T-cell (primary cell): ENCODE measurements at places on chromosomes 7 and 10.

DNA sequence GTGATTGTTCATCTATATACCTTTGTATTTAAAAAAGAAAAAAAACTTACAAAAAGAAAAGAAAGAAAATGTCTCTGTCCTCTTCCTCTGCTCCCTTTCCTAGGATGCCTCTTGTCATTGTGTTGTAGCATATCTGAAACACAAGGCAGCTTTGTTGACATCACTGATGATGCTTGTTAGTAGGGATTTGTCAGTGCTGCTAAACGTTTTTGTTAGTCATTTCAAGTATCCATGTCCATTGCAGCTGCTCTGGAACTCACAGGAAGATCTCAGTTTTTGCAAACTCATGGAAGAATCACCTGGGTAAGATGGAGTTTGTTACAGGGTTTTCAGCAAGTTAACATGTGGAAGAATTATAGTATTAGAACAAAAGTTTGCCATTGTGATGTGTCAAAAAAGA is 123.6 kb downstream of the CCSER2 start:
- no peak for DNase-seq

DNA sequence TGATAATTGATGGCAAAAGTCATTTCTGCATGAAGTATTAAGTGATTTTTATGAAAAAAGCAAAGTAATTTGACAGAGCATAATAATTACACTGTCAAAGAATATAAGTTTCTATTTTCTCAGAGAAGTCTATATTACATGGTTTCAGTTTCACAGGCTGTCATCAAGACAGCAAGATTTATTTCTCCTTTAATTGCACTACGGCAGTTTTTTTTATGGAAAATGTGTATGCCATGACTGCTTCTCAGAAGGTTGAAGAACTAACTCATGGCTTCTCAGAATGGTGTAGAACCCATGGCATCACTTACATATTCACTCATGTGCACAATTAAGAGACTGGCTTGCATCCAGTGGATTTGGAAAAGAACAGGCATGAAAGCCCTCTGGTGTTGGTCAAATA is 870.3 kb upstream of the SORCS1 start:
- DNase-seq = no peak

GRCh38 chr10:89679986-89680385 is 21.4 kb upstream of the KIF20B start:
- no peak for DNase-seq

DNA sequence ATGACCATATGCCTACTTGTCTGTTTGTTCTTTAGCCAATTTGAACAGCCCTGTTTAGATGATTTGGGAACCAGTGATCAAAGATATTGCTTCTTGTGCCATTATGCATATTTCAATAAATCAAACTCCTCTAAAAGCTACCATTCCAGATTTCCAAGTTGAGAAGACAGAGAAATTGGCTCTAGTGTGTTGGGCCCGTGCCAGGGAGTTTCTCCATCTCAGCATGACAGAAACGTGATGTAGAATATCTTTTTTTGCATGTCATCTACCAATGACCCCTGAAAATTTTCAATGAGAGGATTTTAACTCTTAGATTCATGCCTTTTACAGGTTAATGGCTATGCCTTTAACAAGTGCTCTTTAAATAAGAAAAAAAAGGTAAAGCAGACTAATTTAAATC is 50.7 kb upstream of the CABCOCO1 start:
- no peak for DNase-seq

DNA sequence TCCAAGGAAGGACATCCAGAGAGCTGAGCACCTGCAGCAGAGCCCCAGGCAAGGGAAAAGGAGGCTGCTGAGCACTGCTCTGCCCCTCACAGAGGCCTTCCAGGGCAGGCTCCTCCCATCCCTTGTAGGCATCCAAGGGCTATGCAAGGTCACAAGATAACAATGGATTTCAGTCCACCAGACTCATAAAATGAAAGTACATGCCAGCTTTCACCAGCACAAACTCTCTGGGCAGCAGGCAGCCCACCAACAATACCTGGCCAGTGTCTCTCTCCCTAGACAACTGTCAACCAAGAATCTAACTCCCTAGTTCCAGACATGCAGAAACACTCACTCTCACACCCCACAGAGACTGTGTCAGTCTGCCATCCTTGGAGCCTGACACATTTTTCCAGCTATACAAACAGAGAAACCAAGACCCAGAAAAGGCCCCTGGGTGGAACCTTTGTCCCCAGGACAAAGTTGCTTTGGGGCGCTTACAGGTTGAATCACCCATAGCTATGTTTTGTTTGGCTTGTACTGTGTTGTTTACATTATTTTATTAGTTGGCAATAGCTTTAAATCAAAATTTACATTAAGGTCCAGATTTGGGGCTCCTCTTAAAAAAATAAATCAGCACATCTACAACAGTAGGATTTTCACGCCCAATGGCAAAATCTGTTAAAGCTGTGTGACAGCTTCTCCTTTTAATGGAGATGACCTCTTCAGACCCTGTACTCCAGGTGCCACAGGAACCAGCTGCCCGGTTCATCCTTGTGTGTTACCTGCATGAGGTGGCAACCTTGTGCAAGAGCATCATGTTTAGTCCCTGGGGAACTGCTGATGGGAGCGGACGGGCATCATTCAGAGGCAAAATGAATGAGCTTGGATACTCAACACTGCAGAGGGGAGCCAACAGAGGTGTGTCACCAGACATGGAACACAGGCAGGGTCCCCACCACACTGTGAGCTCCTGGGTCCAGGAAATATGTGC is 5.2 kb downstream of the GRID1 start:
- no peak for DNase-seq

DNA sequence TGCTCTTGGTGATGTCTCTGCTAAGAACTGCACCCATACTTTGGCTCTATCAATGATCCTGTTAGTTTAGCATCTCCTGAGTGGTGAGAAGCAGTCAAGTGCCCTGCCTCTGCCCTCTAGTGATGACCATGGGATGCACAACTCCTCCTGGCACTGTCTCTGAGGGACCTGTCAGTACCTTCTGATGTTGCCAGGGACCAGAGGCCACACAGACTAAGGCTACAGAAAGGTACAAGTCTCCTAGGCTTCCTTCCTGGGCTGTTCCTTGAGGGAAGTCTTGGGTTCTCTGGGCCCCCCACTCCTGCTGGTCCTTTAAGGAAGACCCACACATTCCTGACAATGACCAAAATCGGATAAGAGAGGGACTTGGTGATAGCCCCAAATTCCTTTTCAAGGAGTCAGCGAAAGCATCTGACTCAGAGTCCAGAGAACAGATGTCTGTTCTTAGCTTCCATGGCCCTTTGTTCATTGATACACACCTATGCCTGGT is 15.3 kb downstream of the NKX2-3 start:
- no peak for DNase-seq

- DNase-seq = no peak
These were observed 23.7 kb downstream of the NKX6-2 start for GRCh38 chr10:132762267-132762666.

DNA sequence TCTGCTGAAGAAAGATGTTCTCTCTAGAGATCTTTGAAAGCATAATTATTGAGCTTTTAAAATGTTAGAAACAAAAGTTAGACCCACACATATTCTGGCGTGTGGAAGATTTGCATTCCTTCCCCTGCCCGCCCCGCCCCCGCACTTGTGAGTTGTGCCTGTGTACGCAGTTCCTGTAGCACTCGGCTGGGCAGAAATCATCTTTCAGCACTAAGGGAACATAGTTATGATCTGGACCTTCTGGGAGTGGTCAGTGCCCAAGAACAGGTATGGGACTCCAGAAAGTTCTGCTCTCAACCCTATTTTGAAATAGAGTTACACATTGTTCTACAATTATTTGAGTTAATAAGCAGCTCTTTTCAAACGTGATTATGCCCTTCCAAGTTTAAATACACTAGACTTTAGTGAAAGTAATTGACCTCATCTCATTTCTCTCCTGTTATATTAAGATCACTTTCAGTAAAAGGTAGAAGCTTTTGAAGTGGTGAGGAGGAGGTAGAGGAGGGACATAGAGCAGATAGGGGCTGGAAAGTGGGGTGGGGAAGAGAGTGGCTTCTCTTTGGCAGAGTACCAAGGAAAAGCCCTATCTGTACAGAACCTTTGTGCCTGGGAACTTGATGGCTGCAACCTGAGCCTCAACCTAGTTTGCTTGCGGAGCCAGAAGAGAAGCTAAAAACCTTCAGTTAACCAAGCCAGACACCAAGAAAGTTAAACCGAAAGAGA is 5.7 kb downstream of the BLVRA start:
- no peak for DNase-seq

DNA sequence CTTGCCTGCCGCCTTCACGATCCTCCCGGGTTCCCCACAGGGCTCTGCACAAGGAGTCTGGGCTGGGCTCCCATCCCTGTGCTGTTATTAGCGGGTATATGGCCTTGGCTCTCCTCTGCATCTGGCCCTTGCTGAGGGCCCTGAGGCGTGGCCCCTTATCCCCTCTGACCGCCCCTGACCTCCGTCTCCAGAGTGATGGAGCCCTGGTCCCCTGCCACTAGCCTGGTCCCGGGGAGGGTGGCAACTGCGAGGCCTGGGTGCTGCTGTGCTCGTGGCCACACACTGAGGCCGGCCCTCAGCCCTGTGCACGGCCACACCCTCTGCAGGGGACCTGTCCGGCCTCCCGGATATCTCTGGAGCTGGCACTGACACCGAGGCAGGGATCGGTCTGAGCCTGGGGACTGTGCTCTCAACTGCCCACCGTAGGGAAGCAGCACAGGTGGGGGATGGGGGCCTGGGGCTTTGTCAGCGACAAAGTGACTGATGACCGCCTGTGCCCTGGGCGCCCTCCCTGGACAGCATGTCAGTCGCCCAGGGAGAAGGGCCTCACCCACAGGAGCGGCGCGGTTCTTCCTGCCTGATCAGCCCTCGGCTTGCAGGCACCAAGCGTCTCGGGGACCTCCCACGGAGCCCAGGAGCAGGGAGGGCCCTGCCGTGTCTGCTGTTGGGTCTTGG is 72.4 kb downstream of the NKX6-2 start:
- no peak for DNase-seq

GRCh38 chr7:7909376-7909775 is 59.2 kb upstream of the GLCCI1 start:
- no peak for DNase-seq

DNA sequence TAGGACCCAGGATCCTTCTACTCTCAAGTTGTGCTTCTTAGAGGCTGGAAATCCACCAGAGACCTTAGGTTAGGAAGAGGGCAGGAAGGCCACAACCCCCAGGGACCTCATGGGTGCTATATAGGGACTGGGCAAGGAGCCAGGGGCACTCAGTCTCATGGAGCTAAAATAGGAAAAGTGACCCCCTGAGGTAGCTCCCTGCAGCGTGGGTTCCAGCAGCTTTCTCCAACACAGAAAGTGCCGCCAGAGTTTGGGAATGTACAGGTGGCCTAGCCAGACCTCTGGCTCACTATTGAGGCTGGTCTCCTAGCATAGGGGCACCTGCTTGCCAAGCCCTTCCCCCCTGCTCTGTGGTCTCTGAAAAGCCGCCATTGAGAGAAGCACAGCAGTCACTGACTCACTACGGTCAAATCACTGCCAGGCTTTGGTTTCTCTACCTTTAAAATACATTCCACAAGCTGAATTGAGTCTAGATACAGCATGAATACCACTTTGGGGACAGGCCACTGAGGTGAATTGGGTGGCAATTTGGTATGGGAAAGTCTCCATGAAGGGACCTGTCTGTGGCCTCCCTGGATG is 333.2 kb upstream of the PODXL start:
- no peak for DNase-seq

GRCh38 chr10:101848408-101848807 is 4.8 kb upstream of the KCNIP2 start:
- no peak for DNase-seq

GRCh38 chr7:20684581-20684980 is 69.1 kb downstream of the ABCB5 start:
- DNase-seq = no peak

DNA sequence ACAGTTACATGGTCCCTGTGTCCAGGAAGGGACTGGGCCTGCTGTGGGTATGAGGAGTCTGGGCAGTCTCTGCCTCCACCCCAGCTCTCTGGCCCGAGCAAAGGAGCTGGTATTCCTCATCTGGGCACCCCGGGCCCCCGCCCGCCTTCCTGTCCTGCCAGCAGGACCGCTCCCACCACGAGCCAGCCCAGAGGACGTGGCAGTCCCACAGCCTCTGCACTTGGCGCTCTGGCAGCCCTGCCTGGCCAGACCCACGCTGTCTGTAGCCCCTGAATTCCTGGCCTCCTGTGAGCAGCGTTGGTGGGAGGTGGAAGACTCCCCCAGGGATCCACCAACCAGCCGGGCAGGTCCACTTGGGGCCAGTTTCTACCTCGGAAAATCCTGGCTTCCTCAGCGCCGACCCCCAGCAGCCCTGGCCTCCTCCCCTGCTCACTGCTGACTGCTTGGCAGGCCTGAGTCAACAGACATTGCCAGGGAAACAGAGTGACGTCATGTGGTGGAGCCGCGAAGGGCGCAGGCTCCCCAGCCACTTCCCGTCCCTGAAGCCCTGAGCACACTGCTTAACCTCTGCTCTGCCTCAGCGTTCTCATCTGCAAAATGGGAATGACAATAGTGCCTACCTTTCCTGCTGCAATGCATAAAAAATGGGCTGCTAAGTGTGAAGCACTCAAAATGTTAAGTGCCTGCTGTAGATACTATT is 21.6 kb upstream of the LIMK1 start:
- DNase-seq = peak; percentile 63

- DNase-seq = no peak
These were observed 111.2 kb downstream of the ZMYND11 start for GRCh38 chr10:246431-246830.

DNA sequence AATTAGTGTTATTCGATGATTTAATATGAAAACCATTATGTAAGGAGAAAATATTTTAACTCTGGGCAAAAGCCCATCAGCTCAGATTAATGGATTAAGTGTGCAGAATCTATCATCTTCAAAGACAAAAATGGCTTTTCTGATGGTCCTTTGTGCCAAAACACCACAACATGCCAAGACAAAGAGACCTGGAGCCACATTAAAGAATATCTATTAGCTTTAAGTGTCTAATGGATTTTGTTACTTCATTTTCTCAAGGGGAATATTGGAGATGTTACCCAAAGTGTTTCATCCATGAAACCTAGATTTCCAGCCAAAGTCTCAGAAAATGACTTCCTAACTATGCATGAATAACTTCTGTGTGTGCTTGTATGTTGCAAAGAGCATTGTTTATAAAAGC is 57.3 kb downstream of the MKX start:
- no peak for DNase-seq

- DNase-seq = no peak
These were observed 1.5 kb downstream of the GSDME start for GRCh38 chr7:24755541-24756407.

DNA sequence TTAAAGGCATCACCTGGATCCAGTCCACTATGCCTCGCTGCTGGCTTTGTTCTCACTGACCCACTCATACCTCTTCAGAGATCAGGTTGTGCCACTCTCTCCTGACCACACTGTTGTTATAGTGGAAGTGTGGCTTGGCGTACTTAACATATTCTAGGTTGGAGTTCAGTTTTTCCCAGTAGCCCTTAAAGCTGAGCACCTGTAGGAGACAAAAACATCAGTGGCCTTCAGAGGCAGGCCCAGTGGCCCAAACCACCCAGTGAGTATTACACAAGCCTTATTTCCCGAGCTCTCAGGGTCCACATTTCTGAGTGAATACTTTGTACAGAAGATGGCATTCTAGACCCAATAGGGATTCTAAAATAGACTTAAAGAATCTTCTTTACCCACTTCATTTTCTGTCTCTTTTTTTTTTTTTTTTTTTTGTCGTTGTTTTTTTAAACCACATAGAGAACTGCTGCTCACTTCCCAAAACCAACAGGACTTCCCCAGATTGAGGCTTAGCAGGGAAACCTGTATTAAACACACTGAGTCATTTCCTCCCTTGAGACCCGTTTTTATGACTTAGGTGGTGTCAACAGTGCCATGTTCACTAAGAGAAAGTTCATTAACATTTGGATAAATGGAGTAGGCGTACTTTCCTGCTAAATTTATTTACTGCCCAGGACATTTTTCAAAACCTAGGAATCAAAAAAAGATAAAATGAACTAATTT is 85.8 kb downstream of the GSAP start:
- no peak for DNase-seq

GRCh38 chr10:120962756-120963593 is 111.8 kb downstream of the WDR11 start:
- no peak for DNase-seq
